Frontal cortex (tissue), 4 donors: ENCODE measurements at places on chromosomes 4 and X. TPM values are rescaled to one million over a fixed set of nuclear protein-coding genes. Genes with fewer than 3 reads are reported as not detected.
A peak's percentile ranks its signal among the peaks of the same experiment; 100 is the strongest.

The UFSP2 gene
- total RNA-seq: 42.8 TPM

The FGF13 gene
- total RNA-seq: 128 TPM

The VEGFC gene
- total RNA-seq: 1.6 TPM

The KCND1 gene
- 0.41 TPM for total RNA-seq

The INTU gene
- total RNA-seq: 26.9 TPM

The EDA2R gene
- total RNA-seq: 1.2 TPM

The MMGT1 gene
- 14.3 TPM for total RNA-seq

GRCh38 chr4:37977471-37978247 is 17.5 kb downstream of the PTTG2 start:
- peak; percentile 70 for DNase-seq

GRCh38 chr4:83850435-83850834 is 314.5 kb downstream of the GPAT3 start:
- DNase-seq: no peak

DNA sequence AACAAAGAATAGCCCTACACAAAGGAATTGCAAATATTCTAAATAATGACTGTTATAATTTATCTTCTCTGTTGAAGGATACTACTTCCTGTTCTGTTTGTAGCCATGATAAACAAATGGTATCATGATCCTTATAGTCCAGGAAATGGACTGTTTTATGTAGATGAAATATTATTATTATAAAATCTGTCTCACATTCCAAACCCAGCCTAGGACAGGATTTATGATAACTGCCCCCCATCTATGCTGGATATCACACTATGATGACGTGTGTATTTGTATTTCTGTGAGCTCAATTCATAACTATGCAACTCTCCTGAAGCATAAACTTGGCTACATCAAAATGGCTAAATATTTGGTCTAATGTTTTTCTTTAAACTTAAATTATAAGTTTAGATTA is 21.3 kb downstream of the DMD start:
- DNase-seq: no peak

DNA sequence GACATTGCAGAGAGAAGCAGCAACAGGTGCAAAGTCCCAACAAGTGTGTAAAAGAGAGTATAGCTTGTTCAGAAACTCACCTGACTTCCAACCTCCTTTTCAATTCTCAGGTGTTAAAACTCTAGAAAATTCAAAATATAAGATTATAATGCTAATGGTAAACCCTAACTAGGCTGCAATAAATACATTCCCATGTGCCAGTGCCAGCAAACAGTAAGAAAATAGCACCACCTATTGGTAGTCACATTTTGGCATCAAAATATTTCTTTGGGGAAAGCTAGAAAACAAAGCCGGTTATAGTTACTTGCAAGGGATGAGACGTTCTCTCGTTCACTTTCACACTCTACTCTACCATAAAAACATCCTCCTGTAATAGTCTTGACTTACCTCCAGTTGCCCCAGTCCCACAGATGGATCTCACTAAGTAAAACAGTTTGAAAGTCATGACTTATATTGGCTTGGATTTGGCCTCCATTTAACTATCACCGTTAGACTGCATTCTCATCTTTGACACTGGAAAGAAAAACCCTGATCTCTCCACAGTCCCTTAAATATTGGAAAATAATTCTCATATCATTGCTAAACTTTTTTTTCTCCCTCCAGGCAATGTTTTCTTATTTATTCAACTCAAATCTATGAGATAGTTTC is 9.6 kb downstream of the BMP3 start:
- no peak for DNase-seq

- DNase-seq: peak; percentile 54
Observed at GRCh38 chr4:76179398-76180318, 31.5 kb upstream of the NUP54 start.

- no peak for DNase-seq
Observed at GRCh38 chr4:9849538-9849920, 68.1 kb downstream of the DRD5 start.
